ENCODE measurements at places on chromosomes 5 and 9.

GRCh38 chr9:70511858-70512257 is 97.4 kb upstream of the KLF9 start:
- no peak for DNase-seq

DNA sequence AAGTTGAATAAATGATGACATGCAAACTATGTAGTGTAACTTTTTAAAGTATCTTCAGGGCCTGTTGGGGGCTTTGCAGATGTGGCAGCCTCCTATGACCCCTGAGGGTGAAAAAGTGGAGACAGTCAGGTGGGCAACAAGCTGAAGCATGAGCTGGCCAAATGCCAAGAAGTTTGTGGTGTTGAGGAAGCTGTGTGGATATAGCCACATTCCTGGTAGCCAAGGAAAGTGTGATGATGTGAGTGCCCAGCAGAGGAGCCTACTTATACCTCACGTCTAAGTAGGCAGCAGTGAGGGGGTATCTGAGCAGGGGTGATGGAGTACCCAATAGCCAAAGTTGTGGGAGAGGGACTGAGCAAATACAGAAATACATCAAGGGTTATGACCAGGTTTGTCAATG is 621.2 kb upstream of the CDH6 start:
- DNase-seq: no peak

GRCh38 chr5:110769000-110769681 is 30.3 kb downstream of the SLC25A46 start:
- DNase-seq: no peak

DNA sequence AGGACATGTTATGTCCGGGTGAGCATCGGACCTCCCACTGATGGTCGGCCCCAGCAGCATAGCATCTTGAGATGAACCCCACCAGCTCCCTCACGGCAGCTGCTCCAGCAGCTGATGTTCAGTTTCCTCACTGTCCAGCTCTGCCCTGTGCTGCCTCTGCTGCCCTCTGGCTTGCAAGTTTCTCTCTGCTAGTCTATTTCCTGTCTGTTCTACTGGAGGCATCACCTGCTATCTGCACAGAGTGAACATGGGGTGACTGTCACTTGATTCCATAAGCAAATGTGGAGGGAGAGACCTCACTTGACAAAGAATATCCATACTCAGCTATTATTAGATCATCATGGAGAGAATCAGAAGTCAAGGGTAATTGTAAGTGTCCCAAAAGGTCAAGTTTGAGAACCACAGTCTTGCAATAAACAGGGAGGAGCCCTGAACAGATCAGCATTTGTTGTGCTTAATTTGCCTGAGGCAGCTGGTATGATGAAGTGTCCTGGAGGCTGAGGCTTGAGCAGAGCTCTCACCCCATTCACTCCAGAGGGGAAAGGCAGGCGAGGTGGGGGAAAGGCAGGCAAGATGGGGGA is 702.8 kb downstream of the SEMA5A start:
- DNase-seq: no peak

- no peak for DNase-seq
These were observed 15.6 kb downstream of the RABL6 start for GRCh38 chr9:136823136-136824046.

DNA sequence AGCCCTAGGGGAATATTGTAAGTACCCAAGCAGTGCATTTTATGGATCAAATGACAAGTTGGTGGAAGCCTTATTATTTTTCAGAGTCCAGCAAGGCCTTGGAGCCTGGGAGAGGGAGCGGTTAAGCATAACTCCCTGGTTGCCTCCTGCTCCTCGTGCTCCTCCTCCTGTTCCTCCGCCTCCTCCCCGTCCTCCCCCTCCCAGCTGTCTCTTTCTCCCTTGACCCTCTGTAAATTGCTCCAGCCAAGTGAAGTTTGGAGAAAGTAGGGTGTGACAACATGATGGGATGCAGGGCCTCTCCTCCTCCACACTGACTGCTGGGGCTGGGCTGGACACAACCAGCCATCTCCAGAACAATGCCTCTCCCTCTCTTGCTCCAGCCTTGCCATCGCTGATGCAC is 586.9 kb downstream of the CCDC171 start:
- no peak for DNase-seq

- DNase-seq: no peak
These were observed 191.2 kb downstream of the PIK3R1 start for GRCh38 chr5:68406767-68407241.

DNA sequence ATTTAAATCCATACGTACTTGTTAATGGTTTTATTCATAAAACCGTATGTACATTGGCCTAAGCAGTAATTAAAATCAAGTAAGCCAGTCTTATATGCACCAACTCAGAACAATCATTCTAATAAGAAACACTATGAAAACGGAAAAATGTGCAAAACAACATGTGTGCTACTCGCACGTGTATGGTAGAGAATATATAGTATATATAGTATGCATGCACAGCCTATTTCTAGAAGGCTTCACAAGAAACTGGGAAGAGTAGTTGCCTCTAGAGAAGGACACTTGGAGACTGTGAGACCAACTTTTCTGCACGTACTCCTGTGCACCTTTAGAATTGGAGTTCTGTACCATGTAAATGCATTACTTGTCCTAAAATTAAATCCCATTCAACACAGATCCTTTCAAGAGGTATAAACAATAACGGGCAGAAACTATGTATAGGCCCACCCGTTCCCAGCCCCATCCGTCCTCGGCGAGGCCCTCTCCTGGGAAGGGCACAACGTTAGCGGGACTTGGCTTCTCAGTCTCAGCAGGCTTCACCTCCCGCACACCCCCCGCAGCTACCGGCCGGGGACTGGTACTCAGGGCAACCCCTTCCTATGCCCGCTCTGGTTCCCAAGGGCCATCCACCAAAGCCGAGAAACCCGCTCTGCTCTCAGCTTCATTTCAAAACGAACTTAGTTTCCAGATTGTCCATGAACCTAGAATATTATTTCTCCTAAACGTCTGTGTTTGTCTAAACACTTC is 2.0 kb downstream of the CDC14B start:
- no peak for DNase-seq

DNA sequence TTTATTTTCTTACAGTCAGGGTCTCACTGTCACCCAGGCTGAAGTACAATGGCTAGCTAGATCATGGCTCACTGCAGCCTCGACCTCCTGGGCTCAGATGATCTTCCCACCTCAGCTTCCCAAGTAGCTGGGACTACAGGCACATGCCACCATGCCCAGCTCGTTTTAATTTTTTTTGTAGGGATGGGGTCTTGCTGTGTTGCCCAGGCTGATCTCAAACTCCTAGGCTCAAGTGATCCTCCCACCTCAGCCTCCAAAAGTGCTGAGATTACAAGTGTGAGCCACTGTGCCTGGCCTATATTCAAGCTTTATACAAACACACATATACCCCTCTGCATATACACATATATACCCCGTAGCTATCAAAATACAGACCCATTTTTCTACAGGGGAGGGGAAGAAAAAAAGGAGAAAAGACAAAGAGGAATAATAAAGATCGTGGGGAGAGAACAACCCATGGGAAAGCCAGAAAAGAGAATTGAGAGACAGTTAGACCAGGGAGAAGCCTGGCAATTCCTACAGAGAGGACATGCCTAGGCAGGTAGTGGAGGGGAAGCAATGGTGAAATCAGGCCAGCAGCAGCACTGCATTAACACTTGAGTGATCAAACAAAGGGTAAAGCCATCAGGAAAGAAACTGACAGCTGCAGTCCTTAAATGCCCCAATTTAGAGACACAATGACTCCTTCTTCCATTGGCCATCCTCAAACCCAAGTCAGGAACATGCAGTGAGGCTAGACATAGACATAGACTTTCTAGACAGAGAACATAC is 102.7 kb downstream of the EFNA5 start:
- no peak for DNase-seq

DNA sequence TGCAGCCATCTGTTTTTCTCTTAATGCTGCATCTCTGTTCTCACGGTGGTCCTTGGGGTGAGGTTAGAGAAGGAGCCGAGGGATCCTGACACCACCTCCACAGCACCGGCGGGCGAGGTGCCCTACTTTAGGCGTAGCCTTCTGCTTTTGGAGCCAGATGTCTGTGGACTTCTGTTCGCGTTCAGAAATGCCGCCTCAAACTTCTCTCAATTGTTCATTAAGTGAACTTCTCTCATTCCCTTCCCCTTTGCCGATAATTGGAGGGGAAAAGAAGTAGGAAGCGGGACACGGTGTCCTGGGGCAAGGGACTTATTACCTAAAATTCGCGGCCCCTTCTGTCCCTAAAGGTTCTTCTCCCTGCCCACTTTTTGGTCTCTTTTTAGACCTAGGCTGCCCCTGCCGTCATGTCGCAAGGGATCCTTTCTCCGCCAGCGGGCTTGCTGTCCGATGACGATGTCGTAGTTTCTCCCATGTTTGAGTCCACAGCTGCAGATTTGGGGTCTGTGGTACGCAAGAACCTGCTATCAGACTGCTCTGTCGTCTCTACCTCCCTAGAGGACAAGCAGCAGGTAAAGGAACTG is 455 bp downstream of the KIF20A start:
- DNase-seq: no peak

DNA sequence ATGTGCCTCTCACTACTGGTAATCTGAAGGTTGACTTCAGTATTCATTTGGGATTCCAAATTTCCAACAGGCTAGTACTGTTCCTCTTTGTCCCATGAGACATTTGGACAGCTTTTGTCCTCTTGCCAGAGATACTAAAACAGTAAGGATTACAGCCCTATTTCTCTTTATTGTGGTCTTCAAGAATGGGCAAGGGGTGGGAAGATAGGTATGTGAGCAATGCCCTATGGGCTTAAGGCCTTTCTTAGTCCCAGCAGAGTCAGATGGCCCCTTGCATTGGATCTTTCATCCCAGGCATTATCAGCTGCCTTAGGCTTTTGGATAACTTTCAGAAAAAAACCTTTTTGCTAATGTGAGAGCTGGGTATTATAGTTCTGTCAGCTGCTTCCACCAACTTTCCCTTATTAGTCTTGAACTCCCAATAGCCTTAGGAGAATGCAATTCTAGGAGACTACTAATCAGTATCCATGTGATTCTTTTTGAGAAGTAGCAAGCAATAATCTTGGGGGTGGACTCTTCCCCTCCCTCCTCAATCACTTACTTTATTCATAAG is 361.1 kb upstream of the NUDT12 start:
- no peak for DNase-seq

DNA sequence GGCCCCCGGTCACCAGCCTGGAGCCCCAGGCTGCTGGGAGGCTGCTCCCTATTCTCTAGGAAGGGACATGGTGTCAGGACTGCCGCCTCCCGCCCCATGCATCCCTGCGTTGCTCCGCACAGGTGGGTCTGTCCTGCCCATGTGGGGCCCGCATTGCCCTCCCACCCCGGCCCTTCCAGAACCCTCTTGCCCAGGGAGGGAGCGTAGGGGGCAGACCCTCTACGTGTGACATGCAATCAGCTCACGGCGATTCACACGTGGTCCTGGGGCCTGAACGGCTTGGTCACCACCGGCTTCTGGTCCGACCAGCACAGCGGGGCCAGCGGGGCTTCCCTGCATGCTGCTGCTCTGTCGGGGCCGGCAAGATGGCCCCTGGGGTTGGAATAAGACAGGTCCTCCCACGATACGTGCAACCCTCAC is 9.4 kb downstream of the SLC6A19 start:
- no peak for DNase-seq

DNA sequence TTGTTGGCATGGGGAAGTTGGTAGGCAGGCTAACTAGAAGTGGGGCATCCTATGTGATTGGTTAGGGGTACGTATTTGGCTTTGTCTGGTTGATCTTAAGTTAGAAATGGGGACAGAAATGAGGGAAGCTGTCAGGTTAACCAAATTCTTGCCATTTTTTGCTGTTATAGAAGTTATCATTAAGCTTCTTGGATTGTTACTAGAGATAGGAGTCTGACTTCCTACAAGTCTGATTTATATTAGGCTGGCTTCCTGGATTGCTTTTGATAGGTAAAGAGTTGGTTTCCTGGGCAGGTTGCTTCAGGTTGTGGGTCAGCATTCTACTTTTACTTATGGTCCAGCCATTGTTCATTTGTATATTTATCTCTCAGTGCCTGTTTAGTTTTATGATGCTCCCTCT is 216.9 kb downstream of the TLE4 start:
- no peak for DNase-seq

GRCh38 chr5:41275813-41276512 is 62.6 kb upstream of the C6 start:
- no peak for DNase-seq

DNA sequence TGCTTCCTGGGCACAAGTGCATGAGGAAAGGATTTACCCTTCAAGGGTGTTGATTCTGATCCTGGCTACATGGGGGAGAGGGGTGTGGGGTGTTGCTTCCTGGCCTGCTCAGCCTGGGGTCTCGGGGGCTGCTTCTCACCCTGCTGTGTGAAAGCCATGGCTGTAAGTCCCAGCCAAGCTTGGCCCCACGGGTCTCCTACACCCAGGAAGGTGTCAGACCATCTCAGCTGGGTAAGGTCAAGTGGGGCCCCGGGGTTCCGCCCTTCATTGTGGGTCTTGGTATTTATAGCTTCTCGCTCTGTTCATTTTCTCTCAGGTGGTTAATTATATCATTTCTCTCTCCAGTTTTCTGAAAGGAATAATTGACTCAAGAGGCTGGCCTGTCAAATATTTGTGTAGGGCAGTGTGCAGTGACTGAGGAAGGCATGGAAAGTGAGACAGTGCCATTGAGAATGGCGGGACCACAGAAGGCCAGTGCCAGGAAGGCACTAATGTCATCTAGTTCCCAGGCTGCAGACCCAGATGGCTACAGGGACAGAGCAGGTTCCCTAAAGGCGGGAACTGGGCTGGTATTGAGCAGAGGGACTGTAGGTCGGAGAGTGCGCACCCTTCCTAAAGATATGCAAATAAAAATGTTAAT is 126.0 kb downstream of the FOXD1 start:
- peak; percentile 12 for DNase-seq

DNA sequence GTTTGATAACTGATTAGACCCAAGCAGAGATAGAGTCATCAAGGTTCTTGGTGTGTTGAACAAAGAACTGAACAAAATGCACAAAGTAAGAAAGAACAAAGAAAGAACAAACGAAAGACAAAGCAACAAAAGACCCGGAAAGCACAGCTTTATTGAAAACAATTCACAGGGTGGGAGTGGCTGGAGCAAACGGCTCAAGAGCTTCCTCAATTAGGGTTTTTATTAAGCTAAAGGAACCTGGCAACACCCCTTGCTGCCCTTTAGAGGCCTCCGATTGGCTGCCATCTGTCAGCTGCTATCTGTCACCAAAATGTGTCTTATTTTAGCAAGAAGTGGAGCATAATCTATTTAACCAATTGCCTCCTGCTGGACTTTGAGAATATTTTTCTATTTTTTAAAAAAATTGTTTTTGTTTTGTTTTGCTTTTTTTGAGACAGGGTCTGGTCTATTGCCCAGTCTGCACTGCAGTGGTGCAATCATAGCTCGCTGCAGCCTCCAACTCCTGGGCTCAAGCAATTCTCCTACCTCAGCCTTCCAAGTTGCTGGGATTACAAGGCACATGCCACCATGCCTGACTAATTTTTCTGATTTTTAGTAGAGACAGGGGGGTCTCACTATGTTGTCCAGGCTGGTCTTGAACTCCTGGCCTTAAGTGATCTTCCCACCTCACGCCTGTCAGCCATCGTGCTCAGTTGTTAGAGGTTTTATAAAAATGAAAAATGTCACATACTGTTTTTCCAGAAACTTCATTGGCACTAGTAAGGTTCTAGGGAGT is 7.7 kb upstream of the ABO start:
- no peak for DNase-seq

DNA sequence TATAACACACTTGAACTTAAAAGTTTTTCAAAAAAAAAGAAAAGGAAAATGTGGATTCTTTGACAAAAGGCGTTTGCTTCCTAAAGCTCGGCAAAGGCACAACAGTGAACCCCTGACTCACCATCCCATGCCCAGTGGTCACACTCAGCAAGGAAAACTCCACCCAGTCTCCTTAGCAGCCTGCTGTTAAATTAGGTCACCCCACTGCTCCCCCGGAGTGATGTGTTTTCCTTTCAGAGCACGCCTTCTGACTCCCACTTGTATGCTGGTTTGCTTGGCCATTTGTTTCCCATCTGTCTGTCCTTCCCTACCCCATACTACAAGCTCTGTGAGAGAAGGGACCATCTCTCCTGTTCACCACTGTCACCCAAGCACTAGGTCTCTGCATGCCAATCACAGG is 23.8 kb downstream of the RETREG1 start:
- no peak for DNase-seq

All from NCI-H1092 (cell line).